ENCODE measurements at places on chromosomes 1 and 21.

- no peak for DNase-seq
Observed at GRCh38 chr1:168135116-168135920, 1.4 kb downstream of the GPR161 start.

GRCh38 chr1:168443899-168444298, 99.9 kb downstream of the XCL2 start:
- DNase-seq = no peak

DNA sequence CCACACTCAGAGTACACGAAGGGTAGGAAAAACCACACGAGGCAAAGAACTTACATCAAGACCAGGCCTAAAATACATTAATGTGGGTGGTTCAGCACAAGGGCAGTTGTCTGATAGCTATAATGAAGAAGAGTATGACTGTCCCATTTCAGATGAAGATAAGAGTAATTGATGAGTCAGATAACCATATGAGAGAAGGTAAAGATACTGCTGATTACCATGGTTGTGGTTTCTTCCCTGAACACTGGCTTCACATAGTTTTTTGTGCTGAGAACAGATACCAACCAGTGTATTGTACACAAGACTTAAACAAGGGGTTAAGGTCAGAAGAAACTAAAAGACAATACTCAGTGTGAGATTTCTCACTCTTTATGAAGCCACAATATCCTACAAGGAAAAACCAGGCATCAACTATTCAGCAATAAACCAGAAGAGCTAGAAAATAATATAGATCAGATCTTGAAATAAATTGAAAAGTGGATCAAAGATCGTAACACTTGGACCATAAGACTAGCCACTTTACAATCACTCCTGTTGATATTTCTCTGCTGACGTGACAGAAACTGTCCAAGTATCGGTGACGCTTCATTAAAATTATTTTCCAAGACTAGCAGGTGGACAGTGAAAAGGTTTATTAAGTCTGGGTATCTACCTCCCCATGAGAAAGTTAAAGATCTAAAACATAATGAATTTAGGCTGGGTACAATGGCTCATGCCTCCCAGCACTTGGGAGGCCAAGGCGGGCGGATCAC, 28.6 kb downstream of the PUM1 start:
- no peak for DNase-seq

- no peak for DNase-seq
Observed at GRCh38 chr1:65299328-65299727, 10.0 kb upstream of the DNAJC6 start.

- no peak for DNase-seq
Observed at GRCh38 chr21:29939104-29939923, 482 bp downstream of the GRIK1 start.

Measured in stimulated activated CD4-positive, alpha-beta T cell treated with anti-CD3 and anti-CD28 coated beads, TNF-alpha, amount 100 ng/mL, for 4 hours (primary cell).